Common myeloid progenitor, CD34-positive (primary cell): ENCODE measurements at places on chromosomes 7 and 10.

DNA sequence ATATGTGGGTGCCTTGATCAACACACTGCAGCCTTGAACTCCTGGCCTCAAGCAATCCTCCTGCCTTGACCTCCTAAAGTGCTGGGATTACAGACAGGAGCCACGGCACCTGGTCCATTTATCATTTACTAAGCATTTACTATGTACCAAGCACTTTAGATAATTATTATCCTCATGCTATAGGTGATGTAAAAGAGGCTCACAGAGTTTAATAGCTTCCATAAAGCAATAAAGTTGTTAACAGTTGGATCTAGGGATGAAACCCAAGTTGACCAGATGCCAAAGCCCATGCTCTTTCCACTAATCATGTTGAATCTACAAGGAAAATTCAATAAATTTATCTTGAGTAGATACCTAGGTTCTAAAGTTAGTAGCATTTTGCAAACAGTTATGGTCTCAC is 5.0 kb downstream of the NAPEPLD start:
- DNase-seq: no peak

GRCh38 chr10:118042827-118043242 is 3.9 kb downstream of the RAB11FIP2 start:
- no peak for DNase-seq

DNA sequence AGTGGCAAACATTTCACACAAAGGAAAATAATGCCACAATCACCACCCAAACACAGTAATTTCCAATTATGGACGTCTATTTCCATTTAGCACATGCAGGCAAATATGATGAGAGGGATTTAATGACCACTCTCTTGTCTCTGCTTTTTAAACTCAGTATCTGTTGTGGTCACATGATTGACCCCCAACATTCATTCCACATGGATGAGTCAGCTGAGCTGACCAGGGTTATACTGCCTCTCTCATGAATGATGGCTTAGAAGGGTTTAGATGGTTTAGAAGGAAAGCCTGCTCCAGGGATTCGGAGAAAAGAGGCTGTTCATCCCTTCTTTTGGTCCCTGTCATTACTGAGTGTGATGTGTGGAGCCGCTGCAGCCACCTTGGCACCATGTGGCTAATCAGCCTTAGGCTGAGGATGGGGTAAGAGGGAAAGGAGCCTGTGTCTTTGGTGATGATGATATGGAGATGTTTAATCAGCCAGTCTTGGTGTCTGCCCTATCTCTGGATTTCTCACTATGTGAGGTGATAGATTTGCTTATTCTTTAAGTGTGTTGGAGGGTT is 38.2 kb upstream of the JAKMIP3 start:
- DNase-seq: no peak

GRCh38 chr7:106177300-106177690 is 65.2 kb upstream of the SYPL1 start:
- no peak for DNase-seq

- no peak for DNase-seq
Observed at GRCh38 chr7:40544871-40545303, 410.1 kb downstream of the SUGCT start.

DNA sequence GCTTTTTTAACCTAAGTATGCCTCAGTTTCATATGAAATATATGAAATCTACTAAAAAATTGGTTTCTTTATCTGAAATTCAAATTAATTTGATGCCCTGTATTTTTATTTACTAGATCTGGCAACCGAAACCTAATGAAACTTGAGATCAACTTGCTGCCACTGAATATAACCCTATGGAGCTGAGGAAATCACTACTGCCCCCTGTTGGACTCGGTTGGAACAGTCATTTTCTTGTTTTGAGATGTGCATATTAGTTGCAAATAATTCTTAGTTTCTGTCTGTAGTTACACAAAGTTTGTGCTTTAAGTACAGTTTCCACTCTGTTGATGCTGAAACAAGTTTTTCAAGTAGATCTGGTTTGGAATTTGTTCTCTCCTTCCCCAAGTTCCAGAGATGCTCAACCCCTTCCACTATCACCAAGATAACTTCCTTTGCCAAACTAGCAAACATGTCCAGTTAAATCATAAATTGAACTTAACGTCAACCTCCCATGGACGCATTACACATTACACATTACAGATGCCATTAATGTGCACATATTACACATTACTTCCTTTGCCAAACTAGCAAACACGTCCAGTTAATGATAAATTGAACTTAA is 22.2 kb upstream of the EXOC4 start:
- peak; percentile 68 for DNase-seq

GRCh38 chr10:114403541-114404161 is 651 bp downstream of the AFAP1L2 start:
- DNase-seq: peak; percentile 42

- DNase-seq: no peak
Observed at GRCh38 chr10:126080879-126081411, 184.6 kb downstream of the FANK1 start.

DNA sequence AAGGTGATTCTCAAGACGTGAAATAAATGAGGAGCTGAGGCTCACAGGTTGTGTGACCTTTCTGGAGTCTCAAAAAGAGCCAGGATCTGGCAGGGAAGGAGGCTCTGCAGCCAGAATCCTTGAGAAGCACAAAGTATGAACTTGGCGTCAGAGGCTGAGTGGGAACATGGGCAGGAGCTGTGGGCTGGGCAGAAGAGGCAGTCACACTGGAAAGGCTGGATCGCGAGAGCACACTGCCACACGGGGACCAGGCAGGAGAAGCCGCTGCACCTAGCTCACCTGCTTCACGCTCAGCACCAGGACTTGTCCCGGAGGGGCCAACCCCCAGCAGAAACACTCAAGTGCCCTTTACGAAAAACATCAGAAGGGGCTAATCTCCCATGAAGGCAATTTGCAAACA is 535.0 kb downstream of the TNS3 start:
- DNase-seq: no peak

DNA sequence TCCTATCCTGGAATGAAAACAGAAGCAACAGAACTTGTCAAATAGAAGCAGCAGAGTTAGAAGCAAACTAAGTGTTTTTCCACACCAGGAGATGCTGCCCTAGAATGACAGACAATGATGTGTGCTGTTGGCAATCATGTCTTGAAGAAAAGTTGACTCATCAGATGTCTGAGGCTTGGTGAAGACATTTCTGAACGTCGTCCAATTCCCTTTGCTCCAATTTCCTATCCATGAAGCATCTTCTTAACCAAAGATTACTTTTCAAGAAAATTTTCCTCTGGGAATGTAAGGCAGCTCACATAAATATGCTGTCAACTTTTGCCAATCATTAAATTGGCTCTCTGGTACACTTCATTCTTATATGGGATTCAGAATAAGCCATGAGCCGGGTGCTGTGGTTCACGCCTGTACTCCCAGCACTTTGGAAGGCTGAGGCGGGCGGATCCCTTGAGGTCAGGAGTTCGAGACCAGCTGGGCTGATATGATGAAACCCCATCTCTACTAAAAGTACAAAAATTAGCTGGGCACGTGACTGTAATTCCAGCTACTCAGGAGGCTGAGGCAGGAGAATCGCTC is 34.6 kb downstream of the MALSU1 start:
- DNase-seq: no peak

DNA sequence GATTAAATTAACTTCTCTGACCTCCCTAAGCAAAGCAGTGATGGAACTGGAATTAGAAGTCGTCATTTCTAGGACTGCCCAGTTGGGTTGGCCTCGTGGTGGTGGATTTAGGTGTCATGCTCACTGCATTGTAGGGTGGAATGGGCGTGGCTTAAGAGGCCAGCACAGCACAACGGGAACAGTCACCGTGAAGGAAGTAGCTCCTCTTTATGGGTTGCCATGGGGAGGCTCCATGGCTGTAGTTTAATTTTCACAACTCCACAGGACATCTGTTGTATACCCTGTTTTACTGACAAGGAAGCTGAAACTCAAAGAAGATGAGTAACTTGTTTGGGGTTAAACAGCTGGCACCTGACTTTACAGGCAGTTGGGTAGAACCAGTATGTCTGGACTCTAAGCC is 208.3 kb downstream of the CELF2 start:
- peak; percentile 93 for DNase-seq

DNA sequence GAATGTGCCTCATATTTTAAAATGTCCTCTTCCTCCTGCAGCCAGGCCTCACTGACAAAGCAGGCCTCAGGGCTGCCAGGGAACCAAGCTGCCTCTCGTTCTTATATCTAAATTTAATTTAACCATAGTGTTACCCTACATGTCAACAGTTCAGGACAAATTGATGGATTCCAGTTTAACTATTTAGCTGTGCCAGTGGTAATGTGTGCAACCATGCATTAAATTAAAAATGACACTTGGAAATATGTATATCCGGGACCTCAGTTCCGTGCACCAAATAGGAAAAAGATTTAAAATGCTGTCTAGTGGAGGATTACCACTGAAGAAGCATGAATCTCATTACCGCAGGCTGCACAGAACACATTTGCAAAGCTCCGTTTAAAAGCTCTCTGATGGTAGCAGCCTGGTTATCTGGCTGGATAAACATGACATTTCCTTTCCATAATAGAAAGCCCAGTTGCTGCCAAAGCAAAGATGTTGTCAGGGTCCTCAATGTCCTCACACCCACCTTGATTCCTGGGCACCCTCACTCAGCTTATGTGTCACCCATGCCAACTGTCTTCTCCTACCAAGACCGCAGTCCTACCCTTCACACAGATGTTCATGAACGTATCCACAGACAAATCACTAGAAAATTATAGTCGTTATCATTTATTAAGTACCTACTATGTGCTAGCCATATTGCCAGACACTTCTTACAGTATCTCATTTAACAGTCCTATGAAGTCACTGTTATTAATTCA is 73.3 kb upstream of the FRMD4A start:
- DNase-seq: no peak

- no peak for DNase-seq
Observed at GRCh38 chr10:110171032-110171431, 36.4 kb upstream of the MXI1 start.

DNA sequence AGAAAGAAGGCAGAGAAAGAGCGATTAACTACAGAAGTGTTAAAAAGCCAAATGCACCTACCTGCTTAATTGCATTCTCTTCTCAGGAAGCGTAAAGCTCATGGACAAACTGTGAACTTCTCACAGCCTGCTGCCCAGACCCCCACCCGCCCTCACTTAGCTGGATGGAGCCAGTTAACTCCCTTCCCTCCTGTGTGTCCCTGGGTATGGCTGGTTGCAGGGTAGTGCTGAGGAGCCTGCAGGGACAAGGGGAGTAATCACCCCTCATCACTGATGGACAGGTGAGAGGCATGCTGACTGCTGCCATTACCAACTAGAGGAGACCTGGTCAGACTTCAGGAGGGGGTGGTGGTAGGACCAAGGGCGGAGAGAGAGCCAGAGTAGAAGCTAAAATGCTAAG is 37.5 kb downstream of the ENO4 start:
- no peak for DNase-seq

DNA sequence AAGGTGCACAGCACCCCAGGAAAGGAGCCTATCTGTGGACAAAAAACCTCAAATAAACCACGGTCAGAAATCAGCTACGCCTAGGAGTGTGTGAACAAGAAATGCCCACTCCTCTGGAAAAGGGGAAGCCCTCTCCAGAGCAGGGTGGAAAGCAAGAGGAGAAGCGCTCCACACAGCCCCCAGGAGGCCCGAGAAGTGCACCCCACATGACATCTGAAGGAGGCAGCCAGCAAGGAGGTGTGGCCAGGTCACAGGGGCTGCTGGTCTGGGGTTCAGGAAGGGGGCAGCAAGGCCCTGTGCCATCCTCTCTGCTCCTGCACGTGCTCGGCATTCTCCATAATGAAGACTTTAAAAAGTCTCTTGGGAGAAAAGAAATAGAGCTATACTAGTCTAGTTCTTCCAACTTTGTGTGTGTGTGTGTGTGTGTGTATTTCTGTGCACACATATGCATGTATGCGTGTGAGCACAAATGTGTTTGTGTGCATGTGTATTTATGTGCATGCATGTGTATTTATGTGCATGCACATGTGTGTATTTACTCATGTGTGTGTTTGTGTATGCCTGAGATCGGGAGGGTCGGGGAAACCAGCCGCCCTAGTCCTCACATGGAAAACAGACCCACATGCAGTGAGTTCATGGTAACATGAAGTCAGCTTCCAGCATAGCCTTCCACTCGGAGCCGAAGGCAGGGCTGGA is 76.5 kb downstream of the TNS3 start:
- DNase-seq: no peak

GRCh38 chr10:13776861-13777311 is 190.1 kb downstream of the PRPF18 start:
- DNase-seq: peak; percentile 65

- DNase-seq: no peak
Observed at GRCh38 chr10:77182803-77183202, 454.8 kb downstream of the KCNMA1 start.

- DNase-seq: no peak
Observed at GRCh38 chr7:90841759-90842429, 245.8 kb downstream of the CDK14 start.

- no peak for DNase-seq
Observed at GRCh38 chr7:84924353-84924752, 262.5 kb downstream of the SEMA3D start.

- DNase-seq: peak; percentile 36
Observed at GRCh38 chr7:70660154-70660818, 471.7 kb upstream of the GALNT17 start.

- DNase-seq: peak; percentile 36
Observed at GRCh38 chr7:95631527-95631926, 35.2 kb upstream of the PDK4 start.

- DNase-seq: no peak
Observed at GRCh38 chr10:96413151-96413787, 54.5 kb upstream of the OPALIN start.

DNA sequence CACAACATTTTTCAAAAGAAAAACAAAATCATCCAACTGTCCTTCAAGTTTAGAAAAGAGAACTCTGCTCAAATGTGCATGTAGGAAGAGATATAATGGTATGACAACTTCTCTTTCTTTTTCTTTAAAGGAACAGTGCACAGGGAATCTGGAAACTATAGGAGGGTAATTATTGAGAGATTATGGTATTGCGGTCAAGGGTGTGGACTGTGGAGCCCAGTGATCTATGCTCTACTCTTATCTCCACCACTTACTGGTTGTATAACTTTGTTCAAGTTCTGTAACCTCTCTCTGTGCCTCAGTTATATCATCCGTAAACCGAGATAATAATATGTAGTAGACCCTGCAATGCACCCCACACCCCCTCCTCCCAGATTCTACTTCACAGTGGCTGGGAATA is 69.8 kb upstream of the PCGF5 start:
- no peak for DNase-seq

DNA sequence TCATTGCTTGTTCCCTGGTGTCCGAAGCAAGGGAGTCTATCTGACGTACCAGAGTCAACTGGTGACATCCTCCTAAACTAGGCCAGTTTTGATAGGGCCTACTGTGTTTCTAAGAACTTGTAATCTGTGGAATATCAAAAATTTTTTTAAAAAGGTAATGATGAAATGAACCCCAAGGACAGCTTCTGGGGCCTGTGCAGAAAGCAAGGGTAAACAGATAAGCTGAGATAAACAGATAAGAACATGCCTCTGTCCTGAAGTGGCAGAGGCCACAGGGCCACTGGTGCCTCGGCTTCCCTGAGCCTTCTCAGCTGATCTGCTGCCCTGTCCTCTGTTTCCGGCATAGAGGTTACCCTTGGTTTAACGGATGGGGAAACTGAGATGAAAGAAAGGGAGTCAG is 8.8 kb downstream of the GRK5 start:
- DNase-seq: no peak

GRCh38 chr10:14327527-14327926 is 3.2 kb downstream of the FRMD4A start:
- peak; percentile 10 for DNase-seq
